ENCODE measurements at places on chromosomes 4 and X. TPM values are rescaled to one million over a fixed set of nuclear protein-coding genes. Genes with fewer than 3 reads are reported as not detected.

DNA sequence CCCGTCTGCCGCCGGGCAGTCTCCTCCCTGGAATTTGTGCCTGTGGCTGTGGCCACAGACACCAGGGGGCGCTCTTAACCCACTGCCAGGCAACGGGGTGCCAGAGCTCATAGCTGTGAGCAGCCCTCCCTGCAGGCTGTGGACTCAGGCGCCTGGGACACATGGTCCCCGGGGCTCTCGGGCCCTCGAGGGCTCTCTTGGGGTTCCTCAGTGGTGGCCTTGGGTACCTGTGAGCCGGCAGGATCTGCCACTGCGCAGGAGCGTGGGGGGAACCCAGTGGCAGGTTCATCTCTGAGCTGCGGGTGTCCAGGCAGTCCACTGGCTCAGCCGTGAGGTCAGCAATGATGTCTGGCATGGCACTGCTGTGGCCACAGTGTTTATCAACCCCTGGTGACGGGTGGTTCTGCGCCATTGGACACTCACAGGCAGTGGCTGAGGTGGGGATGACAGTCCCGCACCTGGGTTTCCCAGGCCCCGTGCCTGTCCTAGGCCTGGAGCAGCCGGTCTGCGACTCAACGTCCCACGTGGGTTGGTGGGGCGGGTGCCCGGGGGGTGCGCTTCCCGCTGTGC lies 37.2 kb downstream of the PCGF3 start:
- H3K36me3 ChIP-seq = peaks cover 52% of the 10 kb centered on the region
- peak; percentile 92 for DNase-seq
- H3K27me3 ChIP-seq = no peaks in the 10 kb centered on the region
- no peak overlapping the region for H3K4me3 ChIP-seq
- H3K27ac ChIP-seq = no peak overlapping the region
- H3K4me1 ChIP-seq = no peaks in the 10 kb centered on the region

- no peaks in the 10 kb centered on the region for H3K27me3 ChIP-seq
- H3K36me3 ChIP-seq = no peaks in the 10 kb centered on the region
- H3K4me3 ChIP-seq = peak within 1 kb of the TSS; percentile 83
- H3K27ac ChIP-seq = peak within 1 kb of the TSS; percentile 9
- peak; percentile 96 for DNase-seq
- peaks cover 4% of the 10 kb centered on the region for H3K4me1 ChIP-seq
Observed at GRCh38 chr4:158209825-158210807, at the start of gene TMEM144. TMEM144 (plus strand) TSS chr4:158210486; CDS start chr4:158212668, 2,182 bp downstream.

GRCh38 chrX:109601486-109601885 lies 23.5 kb downstream of the KCNE5 start:
- no peak for DNase-seq
- H3K27ac ChIP-seq = no peak overlapping the region
- H3K4me1 ChIP-seq = no peaks in the 10 kb centered on the region
- no peaks in the 10 kb centered on the region for H3K27me3 ChIP-seq
- H3K4me3 ChIP-seq = no peak overlapping the region

DNA sequence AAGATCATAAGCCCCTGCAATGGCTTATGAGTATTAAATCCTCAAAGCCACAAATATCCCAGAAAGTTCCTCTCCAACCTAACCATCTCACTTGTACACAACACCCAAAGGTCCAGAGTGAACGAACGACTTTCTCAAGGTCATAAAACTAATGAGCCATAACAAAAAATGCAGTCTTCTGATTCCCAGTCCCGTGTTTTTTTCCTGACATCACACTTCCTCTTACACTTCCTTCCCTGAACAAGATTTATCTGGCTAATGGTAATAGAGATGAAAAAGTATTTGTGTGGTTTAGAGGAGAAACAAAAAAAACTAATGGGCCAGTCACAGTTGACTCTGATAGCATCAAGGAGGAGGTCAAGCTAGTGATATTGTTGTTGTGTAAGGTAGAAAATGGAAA lies 99.5 kb upstream of the KLHL13 start:
- no peak overlapping the region for H3K27ac ChIP-seq
- no peak overlapping the region for H3K4me3 ChIP-seq
- no peaks in the 10 kb centered on the region for H3K27me3 ChIP-seq
- DNase-seq = no peak
- H3K36me3 ChIP-seq = no peaks in the 10 kb centered on the region

GRCh38 chrX:19791562-19791961 lies 95.8 kb downstream of the SH3KBP1 start:
- H3K4me1 ChIP-seq = no peaks in the 10 kb centered on the region
- H3K27ac ChIP-seq = no peak overlapping the region
- no peak overlapping the region for H3K4me3 ChIP-seq
- H3K36me3 ChIP-seq = no peaks in the 10 kb centered on the region
- H3K27me3 ChIP-seq = no peaks in the 10 kb centered on the region
- DNase-seq = no peak

- no peaks in the 10 kb centered on the region for H3K4me1 ChIP-seq
- DNase-seq = no peak
- no peak overlapping the region for H3K27ac ChIP-seq
- H3K4me3 ChIP-seq = no peak overlapping the region
- H3K36me3 ChIP-seq = no peaks in the 10 kb centered on the region
Observed at GRCh38 chr4:65791812-65792308, 121.6 kb upstream of the EPHA5 start.

- H3K27ac ChIP-seq = no peak overlapping the region
- H3K27me3 ChIP-seq = no peaks in the 10 kb centered on the region
- no peak for DNase-seq
- H3K36me3 ChIP-seq = no peaks in the 10 kb centered on the region
- no peak overlapping the region for H3K4me3 ChIP-seq
Observed at GRCh38 chrX:106331606-106332005, 163.5 kb downstream of the PWWP3B start.

DNA sequence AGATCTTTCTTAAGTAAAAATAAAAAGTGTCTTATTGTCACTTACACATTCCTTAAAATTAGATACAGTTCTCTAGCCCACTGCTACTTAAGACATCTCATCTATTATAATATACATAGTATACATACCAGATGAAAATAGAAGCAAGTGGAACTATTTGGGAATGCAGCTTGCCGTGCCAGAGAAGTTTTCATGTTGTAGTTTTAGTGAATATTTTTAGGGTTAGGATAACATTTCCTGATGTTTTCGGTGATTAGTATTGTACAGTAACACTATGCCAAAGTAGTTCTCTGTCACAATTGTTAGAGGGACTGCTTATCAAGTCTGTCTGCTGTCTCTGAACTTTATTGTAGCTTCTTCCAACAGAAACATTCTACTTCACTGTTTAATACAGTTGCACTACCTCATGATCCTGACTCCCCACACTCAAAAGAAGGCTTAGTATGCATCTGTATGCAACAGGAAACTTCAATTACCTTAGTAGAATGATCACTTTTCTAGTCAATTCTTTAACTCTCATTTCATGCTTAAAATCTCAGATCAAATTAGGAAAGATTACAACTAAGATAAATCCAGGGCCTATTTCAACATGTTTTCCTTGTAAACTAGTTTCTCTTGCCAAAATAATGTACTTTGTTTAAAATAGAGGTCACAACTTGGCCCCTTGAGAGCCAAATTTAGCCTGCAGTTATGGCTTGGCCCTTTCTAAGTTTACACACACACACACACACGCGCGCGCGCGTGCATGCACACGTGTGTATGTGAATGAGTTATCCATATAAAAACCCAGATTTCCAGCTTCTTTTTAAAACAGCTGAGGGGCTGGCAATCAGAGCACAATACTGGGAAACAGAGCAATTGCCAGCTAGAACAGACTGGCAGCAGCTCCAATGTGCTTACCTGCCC lies 42.3 kb upstream of the SRPX start:
- no peaks in the 10 kb centered on the region for H3K4me1 ChIP-seq
- no peak overlapping the region for H3K27ac ChIP-seq
- no peaks in the 10 kb centered on the region for H3K27me3 ChIP-seq

- H3K4me1 ChIP-seq = no peaks in the 10 kb centered on the region
- H3K27me3 ChIP-seq = no peaks in the 10 kb centered on the region
- H3K27ac ChIP-seq = no peak overlapping the region
- DNase-seq = no peak
- no peaks in the 10 kb centered on the region for H3K36me3 ChIP-seq
- H3K4me3 ChIP-seq = no peak overlapping the region
Observed at GRCh38 chr4:43457866-43458265, 565.4 kb downstream of the GRXCR1 start.

DNA sequence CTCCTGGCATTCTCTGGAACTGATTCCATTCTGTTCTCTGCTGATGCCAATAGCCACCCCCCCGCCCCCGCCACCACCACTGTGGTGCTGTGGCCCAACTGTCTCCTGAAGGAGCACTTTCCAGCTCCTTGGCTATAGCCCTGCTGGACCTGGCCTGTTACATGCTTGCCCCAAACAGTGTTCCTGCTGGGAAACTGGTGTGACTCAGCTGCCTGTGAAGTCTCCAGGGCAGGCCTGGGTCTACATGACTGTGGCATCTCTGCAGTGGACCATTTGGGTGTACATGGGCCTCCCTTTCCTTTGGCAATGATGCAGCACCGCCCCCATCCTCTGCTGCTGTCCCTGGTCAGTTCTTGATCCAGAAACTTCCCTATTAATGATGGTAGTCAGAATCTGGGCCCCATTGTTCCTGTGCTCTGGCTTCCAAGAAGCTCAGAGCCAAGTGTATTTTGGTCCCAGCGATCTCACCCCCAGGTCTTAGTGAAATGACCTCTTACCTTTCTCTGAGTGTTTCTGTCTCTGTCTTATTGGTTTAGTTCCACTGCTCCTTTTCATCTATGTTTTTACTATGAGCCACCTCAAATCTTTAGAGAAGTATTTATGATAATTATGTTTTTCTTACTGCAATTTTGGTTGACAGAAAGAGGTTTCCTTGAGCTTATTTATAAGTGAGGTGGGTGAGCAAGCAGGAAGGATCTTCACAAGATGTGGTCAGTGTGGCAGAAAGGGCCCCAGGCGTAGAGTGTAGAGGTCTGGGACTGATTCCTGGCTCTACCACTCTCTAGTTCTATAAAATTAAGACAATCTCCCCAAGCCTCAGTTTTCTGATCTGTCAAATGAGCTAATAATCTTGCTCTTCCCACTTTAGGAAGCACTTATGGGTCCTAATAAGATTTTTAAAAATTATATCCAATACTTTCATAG lies 210.7 kb upstream of the EOLA2 start:
- H3K27me3 ChIP-seq = no peaks in the 10 kb centered on the region
- no peaks in the 10 kb centered on the region for H3K4me1 ChIP-seq
- no peak for DNase-seq
- no peak overlapping the region for H3K27ac ChIP-seq

DNA sequence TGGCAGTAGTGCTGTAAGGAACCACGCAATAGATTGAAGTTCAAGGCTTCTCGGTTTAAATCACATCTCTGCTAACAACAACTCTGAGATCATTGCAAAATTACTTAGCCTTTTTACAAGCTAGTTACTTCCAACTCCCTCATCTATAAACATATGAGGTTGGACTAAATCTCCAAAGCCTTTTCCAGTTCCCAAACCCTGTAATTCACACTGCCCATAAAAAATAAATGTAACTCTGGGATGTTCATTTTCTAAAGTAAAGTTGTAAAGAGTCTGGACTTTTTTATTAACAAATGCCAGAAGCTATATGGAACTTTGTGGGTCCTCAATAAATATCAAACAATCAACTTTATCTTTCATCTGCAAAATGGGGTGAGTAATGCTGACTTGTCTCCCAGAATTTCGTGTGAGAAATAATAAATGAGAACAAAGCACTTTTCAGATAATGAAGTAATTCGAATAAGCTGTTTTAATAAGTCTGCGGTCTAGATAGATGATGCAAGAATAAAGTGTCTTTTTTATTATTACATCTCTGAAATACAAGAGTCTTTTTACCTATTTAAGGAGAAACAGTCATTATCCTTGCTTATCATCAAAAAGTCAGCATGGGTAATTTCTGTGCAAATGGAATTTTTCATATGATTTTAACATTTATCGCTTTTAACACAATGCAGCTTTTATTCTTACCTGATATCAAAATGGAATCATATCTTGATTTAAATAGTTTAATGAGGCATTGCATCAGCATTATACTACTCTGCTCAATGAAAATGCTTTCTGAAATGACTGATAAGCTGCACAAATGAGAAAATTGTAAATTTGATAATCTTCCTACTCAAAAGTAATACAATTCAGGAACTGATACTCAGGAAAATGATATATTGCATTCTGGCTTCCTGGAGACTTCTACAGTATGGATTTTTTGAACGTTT lies 252.6 kb downstream of the BANK1 start:
- no peak for DNase-seq
- H3K27ac ChIP-seq = no peak overlapping the region
- no peak overlapping the region for H3K4me3 ChIP-seq
- H3K36me3 ChIP-seq = no peaks in the 10 kb centered on the region

- H3K27me3 ChIP-seq = no peaks in the 10 kb centered on the region
- H3K36me3 ChIP-seq = no peaks in the 10 kb centered on the region
- H3K4me3 ChIP-seq = peak overlapping the region; percentile 88
Observed at GRCh38 chrX:75155447-75155826, 646 bp downstream of the ABCB7 start.

- no peak overlapping the region for H3K4me3 ChIP-seq
- H3K36me3 ChIP-seq = no peaks in the 10 kb centered on the region
- no peak for DNase-seq
- no peak overlapping the region for H3K27ac ChIP-seq
Observed at GRCh38 chrX:153776120-153776599, 4.7 kb upstream of the SRPK3 start.

GRCh38 chr4:83558059-83558653 lies 22.2 kb downstream of the GPAT3 start:
- H3K4me1 ChIP-seq = no peaks in the 10 kb centered on the region
- no peaks in the 10 kb centered on the region for H3K27me3 ChIP-seq
- no peak overlapping the region for H3K27ac ChIP-seq
- no peak overlapping the region for H3K4me3 ChIP-seq
- DNase-seq = no peak
- no peaks in the 10 kb centered on the region for H3K36me3 ChIP-seq

DNA sequence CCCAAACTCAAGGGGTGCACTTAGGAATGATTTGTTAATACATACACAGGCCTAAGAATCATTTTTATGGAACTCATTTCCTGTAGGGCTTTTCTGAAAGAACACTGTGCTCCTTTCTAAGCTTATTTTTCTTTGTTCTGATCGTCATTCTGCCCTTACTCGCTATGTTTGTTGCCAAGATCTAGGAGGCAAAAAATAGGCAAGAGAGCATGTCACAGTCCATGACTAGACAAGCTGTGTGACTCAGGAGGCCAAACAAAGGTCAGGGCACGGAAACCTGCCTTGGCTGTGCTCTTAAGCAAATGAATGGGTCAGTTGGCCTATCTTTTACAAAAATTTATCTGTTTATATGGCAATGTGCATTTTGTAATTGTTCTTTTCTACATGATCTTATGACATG lies 42.5 kb upstream of the C1GALT1C1 start:
- H3K4me1 ChIP-seq = no peaks in the 10 kb centered on the region
- DNase-seq = no peak
- H3K27ac ChIP-seq = no peak overlapping the region
- H3K4me3 ChIP-seq = no peak overlapping the region

The CFAP99 gene
- total RNA-seq = 0.61 TPM

The FAM236C gene
- not detected for total RNA-seq

The DOK7 gene
- 1.9 TPM for total RNA-seq

The CHST7 gene
- 1.6 TPM for total RNA-seq

The IGFBP7 gene
- not detected for total RNA-seq

The AR gene
- total RNA-seq = 1.5 TPM

The TIMM8A gene
- 8.3 TPM for total RNA-seq

The NEIL3 gene
- 16.8 TPM for total RNA-seq

The NSUN7 gene
- 18.2 TPM for total RNA-seq

The ADGRL3 gene
- total RNA-seq = 9.8 TPM

The ENAM gene
- total RNA-seq = not detected
